ENCODE measurements at places on chromosomes 2 and 18.

DNA sequence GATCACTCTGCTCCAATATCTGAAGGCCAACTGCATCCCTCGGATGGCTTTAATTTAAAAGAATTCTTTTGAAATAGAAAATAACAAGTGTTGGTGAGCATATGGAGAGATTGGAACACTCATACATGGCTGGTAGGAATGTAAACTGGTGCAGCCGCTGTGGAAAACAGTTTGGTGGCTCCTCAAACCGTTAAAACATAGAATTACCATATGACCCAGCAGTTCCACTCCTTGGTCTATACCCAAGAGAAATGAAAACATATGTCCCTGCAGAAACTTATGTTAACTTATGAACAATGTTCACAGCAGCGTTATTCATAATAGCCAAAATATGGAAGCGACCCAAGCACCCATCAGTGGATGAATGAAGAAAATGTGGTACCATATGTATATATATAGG is 60.1 kb downstream of the NPAS2 start:
- DNase-seq = no peak

GRCh38 chr2:72096181-72096580 is 51.5 kb downstream of the CYP26B1 start:
- no peak for DNase-seq

DNA sequence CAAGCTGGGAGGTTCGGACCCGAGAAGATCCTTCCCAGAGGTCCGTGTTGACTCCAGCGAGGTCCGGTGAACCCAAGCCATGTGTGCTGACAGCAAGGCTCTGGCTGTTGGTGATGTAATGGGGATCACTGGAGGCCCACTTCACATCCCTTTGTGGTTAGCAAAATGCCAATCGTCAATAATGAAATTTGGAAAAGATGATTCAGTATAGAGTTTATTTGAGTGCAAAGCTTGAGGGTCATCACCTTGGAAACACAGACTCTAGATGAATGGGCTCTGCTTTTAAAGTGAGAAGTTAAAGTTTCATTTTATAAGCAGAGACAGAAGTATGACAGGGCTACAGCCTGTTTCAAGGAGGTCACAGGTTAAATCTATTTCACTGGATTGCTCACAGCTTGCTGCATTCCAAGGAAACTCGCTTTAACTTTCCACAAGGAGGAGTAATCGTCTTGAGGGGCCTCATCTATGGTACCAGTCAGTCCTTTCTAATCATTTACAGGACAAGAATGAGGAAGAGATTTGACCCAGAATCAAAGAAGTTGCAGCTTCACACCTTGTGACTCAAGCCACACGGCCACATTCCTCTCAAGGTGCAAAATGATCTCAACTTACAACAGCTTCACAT is 140.5 kb downstream of the TPO start:
- peak; percentile 70 for DNase-seq

DNA sequence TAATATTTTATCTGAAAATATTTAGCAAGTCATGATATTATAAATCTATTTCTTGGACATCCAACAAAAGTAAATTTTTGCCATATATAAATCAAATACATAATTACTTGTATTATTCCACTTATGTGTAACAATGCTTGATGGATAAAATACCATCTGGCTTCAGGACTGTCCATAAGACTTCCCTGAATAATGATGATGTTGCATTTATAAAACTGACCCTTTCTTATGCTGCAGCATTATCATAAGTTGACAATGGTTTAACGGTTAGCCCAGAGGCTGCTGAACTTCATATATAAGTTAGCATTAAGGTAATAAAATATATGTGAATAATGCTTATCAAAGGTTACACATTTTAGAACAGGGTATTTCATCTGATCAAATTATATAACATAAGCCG is 95.4 kb downstream of the CDH2 start:
- no peak for DNase-seq

DNA sequence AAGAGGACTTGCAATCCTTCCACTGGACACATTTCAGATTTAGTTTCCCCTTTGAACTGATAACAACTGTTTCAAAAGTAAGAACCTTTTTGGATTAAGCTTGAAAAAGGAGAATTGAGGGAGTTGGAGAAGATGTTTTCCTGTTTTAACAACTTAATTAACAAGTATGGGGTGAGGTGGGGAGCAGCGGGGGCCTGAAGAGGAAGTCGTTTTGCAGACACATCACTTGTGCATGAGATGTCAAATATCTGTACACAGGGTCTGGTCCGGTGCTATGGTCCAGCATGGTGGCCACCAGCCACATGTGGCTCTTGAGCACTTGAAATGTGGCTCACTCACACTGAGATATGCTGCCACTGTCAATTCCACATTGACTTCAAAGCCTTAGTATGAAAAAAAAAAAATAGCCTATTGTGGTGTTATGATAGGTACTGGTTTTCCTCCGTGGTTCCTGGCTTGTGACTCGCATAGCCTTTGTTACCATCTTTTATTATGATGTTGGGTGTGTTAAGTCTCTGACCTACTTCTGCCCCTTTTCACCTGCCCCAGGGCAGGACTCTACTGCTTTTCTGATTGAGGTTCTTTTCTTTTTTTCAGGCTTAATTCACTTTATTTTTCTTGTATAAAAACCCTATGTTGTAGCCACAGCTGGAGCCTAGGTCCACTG is 205.5 kb downstream of the BCL2 start:
- no peak for DNase-seq
